SW 1271 (cell line): ENCODE measurements at places on chromosomes 2 and 18.

GRCh38 chr2:98514879-98515249 lies 70.2 kb downstream of the INPP4A start:
- DNase-seq = no peak

- no peak for DNase-seq
These were observed 32.7 kb upstream of the MAP4K3 start for GRCh38 chr2:39469807-39470206.

DNA sequence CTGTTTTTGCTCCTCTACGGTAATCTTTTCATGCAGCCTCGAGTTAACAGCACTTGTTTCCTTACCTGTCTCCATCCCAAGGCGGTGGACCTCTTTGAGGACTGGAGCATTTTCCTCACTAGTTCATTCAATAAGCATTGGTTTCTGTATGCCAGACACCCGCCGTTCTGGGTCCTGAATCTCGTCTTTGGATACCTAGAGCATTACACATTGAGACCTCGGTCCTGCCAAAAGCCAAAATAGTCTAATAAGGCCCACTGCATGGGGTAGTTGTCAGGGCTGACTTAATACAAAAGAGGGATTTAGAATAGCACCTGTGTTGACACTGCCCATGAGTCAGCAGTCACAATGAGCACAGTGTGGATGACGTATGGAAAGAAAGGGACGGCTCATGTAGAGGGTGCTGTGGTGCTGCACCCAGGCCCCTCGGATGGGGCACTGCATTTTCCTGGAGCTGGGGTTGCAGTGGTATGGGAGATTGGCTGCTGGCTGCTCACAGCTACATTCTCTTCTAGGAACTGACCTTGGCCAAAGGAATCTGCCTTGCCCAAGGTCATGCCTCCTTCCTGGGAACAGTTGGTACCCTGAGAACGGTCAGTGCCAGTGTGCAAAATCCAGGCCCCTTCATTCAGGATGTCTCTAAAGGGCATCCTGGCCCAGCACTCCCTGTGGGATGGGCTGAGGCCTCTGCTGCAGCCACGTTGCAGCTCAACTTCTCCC lies 126.9 kb upstream of the NCK2 start:
- DNase-seq = no peak

GRCh38 chr2:119958670-119959268 lies 54.1 kb upstream of the EPB41L5 start:
- DNase-seq = no peak

- DNase-seq = no peak
These were observed 288.8 kb upstream of the HS6ST1 start for GRCh38 chr2:128607440-128607839.

DNA sequence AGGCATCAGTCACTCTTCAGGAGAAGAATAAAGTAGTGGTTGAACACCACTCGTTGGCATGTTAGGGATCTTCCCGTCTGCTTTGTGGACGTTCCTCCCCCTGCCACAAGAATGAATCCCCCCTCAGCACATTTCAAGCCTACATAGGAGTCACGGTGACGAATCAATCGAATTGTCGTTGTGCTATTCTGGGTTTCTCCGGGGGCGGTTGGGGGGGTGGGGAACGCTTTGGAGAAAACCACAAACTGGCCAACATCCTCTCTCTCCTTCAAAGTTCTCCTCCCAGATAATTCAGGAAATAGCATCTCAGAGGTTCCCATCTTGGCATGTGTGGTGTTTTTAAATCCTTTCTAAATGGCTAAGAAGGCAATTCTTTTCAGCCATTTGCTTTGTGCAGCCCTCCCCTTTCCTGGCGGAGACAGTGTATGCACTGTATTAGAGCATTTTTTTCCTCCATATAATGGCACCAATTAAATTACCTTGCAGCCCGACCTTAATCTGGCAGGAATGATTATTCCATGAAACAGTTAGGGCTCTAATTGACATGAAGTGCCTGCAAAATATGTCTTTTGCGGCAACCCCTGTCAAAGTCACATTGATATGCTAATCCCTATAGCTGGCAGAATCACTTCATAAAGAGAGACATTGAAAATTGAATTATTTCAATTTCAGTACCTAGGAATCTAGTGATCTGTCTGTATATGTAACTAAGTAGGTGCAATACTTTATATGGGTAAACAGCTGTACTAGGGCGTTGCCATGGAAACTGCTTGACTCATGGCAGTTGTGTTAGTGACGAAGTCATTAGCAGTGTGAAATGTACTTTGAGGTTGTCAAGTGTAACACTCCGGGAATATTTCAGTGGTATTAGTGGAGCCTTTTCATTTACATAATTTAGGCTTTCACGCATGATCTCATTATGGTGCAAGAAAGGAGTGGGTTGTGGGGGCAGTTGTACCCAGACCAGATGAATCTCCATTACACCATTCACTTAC lies 323.4 kb upstream of the SLC14A2 start:
- DNase-seq = no peak

DNA sequence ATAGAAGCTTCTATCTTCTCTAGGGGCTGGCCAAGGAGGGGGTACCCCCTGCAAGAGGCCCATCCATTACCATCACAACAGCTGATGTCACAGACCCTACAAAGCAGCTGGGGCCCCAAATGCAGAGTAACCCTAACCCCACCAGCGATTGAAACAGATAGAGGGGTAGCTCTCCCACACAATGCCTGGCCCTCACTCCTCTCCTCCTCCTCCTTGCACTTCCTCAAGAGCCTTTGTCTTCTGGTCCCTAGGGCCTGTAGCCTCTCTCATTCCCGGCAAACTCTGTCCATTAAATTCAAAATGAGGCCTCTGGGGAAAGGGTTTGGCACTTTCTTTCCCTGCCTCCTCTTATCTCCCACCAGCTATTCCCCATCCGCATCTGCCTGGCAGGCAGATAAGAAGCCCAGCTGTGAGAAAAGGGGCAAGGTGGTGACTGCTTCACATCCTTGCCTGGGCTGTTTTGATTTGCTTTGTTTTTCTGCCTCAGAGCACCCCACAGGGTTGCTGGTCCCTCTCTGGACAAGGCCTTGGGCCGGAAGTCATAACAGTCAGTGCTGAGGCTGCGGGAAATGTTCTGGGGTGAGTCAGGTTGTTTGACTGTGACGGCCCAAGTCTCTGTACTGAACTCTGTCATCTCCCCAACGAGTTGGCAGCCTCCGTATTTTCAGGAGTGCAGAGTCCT lies 26.1 kb upstream of the CYP26B1 start:
- DNase-seq = no peak

GRCh38 chr2:71599038-71599437 lies 145.7 kb downstream of the DYSF start:
- no peak for DNase-seq

- no peak for DNase-seq
These were observed 665.3 kb downstream of the STK39 start for GRCh38 chr2:167581961-167582574.

GRCh38 chr2:168207851-168208250 lies 39.5 kb downstream of the STK39 start:
- no peak for DNase-seq

DNA sequence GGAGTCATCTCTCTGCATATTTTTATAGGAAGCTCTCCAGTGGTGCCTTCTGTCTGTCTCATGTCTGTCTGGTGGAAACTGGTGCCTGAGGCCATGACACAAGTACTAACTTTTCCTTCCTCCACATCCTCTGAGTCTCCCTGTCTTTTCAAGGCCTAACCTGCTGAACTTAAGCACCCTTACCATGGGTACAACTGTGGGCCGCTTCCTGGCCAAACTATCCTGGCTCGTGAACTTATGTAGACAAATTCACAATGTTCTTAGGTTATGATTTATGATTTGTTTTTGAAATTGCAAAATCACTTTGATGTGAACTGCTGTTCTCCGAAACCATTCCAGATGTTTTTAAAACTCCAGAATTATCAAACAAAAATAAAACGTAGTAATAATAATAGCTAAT lies 804.5 kb upstream of the POU3F3 start:
- no peak for DNase-seq

DNA sequence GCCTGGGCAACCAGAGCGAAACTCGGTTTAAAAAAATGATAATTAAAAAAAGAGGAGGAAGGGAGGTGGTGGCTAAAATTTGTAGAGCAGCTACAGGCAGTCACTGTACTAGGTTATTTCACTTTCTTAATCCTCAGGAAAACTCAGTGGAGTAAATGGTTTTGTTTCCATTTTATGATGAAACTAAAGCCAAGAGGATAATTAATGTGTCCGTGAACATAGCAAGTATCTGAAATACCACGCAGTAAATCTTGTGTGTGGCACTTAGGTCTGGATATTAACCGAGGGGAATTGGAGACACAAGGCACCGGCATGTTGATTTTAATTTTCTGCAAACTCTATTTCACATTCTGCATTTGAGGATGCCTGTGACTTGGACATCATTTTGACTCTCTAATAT lies 14.5 kb downstream of the SH3BP4 start:
- no peak for DNase-seq

DNA sequence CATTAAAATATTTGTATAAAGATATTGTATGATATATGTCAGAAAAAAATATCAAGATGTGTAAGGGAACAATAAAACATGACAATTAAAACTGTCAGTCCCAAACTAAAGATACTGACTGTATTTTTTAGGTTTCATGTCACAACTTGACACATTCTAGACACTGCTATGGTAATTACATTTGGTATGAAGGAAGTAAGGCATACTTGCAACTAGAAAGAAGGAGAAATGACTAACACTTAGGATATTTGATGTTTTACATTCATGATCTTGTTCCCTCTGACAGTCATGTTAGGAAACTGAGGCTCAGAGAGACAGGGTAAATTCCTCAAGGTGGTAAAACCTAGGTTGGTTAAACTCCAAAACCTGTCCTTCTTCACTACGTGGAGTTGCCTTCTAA lies 68.3 kb downstream of the TMEFF2 start:
- no peak for DNase-seq

DNA sequence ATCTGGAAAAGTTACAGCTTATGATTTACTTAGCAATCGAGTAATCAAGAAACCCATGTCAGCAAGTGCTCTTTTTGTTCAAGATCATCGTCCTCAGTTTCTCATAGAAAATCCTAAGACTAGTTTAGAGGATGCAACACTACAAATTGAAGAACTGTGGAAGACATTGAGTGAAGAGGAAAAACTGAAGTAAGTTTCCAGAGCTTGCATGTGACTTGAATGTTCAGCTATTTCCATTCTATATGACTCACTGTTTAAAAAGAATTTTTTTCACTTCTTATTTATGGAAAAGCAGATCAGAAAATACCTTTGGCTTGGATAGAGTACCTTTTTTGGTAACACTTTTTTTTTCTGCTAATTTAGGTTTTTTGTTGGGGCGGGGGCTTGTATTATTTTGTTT lies 70.7 kb downstream of the PMS1 start:
- no peak for DNase-seq

GRCh38 chr2:133452146-133452545 lies 116.1 kb downstream of the NCKAP5 start:
- DNase-seq = no peak

DNA sequence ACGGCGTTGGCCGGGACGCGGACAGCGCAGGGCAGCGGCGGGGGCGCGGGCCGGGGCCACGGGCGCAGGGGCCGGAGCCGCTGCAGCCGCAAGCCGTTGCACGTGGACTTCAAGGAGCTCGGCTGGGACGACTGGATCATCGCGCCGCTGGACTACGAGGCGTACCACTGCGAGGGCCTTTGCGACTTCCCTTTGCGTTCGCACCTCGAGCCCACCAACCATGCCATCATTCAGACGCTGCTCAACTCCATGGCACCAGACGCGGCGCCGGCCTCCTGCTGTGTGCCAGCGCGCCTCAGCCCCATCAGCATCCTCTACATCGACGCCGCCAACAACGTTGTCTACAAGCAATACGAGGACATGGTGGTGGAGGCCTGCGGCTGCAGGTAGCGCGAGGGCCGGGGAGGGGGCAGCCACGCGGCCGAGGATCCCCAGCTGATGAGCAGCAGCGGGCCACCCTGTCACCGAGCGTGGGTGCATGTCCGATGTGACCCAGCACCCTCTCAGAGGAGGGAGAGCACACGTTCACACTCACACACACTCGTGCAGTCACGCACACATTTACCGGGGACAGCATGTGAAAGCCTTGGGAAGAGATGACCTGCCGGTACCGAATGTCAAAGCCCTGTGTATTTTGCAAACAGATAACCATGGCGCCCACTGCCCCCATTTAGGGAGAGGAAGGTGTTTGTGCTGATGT lies 4.2 kb downstream of the GDF7 start:
- no peak for DNase-seq

GRCh38 chr2:154233231-154233630 lies 361.5 kb downstream of the GALNT13 start:
- no peak for DNase-seq

DNA sequence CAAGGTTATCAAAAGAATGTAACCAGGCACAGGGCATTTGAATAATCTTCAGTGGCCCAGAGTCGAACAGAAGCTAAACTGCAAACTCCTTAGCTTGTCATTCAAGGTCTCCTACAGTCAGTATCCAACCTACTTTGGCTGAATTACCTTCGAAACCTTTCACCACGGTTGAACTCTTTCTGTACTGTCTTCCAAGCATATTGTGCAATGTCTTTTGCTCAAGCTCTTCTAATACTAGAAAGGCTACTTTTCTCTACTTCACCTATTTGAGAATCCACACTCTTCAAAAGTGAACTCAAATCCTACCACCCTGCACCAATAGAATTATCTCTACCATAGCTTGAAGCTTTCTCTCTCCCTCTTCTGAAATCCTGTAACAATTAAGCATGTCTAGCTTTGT lies 142.9 kb downstream of the NR4A2 start:
- DNase-seq = no peak

GRCh38 chr2:212649646-212650045 lies 111.0 kb upstream of the ERBB4 start:
- no peak for DNase-seq

- DNase-seq = no peak
These were observed 54.6 kb upstream of the TWIST2 start for GRCh38 chr2:238793306-238793705.

GRCh38 chr2:34308140-34308539 lies 709.0 kb upstream of the FAM98A start:
- DNase-seq = no peak

GRCh38 chr2:200810998-200811332 lies 745 bp upstream of the BZW1 start:
- DNase-seq = no peak

GRCh38 chr2:64792995-64793639 lies 139.4 kb upstream of the SERTAD2 start:
- no peak for DNase-seq

DNA sequence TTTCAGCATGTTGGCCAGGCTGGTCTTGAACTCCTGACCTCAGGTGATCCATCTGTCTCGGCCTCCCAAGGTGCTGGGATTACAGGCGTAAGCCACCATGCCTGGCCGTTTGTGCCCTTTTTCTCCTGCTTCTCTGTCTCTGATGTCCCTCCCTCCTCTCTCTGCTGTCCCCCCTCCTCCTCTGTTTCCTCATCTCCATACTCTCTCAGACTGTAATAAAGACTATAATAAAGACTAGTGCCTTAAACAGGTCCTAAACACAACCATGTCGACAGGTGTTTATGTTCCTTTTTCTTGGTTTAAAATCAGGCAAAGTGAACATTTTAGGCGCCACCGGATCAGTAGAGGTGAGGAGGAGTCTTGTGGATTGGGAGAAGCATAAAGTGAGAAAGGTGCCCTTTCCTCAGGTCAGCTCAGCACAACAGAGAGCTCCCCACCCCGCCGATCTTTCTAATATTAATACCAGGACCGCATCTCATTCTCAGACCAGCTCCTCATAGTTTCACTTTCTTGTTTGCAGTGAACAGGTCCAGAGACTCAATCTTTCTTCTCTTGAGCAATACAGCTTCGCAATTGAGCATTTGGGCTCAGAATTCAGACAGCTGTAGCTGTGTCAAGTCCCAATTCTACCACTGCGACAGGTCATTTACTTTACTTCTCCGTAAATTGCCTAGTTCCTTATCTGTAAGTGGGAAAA lies 23.7 kb downstream of the TIMM21 start:
- DNase-seq = no peak

GRCh38 chr18:27711382-27711781 lies 465.5 kb downstream of the CDH2 start:
- no peak for DNase-seq
